ENCODE measurements at places on chromosomes 7 and 10.

DNA sequence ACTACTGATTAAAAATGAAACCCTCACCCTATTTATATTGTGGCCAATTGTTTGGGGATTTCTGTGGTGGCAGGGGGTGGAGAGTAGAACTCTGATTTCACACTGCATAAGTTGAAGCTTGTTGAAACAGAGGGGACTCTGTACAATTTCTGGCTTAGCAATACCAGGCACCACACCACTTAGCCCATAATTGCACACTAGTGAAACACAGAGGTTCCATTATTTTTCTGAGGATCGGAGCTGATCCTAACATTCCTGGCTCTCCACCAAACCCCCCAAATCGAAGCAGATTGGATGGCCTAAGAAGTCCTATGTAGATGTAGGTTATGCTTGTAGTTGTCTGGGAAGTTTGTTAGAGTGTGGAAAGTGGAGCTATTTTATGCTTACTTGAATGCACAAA is 47.0 kb downstream of the PTN start:
- no peak for DNase-seq

DNA sequence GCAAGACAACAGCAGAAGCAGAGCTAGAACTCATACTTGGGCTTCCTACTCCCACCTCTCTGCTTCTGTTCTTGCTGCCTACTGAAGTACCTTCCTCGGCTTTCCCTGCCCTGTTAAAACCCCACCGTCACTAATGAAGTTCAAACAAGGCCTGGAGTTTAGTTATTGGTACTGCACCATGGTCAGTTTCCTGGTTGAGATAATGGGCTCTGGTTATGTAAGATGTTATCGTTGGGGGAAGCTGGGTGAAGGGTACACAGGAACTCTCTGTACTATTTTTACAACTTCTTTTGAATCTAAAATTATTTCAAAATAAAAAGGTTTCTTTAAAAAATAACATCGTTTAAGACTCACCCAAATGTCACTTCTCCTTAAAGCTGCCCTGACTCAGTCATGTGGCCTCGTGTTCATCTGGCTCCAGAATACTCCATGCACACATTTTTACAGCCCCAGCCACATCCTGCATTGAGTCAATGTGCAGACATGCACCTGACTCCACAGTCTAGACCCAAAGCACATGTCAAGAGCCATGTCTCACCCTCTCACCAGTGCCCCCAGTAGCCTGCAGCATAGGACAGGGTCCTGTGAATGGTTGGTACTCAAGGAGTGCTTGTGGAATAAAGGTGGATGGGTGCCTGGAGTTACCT is 36.9 kb upstream of the AQP1 start:
- DNase-seq, result no peak

GRCh38 chr10:96857301-96858012 is 25.4 kb downstream of the LCOR start:
- no peak for DNase-seq

DNA sequence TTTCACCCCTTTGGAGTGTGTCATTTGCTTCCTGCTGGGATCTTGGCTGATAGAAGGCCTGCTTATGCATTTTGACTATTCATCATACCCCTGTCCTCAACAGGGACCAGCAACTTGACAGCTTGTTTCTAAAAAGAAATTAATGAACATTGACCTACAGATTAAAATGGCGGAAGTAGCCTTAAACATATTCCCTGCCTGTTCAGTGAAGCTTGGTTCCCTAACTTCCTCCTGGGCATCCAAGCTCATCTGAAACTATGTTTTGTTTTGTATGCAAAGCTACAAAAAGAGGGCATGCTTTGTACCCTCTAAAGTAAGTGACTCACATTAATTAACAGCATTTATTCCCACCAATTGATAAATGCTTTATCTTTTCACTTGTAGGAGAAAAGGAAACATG is 26.8 kb upstream of the CDK14 start:
- DNase-seq, result no peak

DNA sequence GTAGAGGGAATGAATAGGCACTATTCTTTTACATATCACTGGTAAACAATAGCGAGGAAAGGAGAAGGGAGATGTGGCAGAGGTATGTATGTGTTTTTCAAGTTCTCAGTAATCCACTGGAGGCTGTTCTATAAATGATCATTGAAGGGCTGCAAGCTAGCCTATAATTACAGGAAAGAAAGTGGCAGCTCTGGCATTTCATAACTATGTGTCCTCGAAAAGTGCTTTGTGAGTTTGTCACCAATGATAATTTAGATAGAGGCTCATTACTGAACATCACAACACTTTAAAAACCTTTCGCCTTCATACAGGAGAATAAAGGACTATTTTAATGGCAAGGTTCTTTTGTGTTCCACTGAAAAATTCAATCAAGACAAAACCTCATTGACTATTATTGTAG is 235.1 kb downstream of the FOXP2 start:
- no peak for DNase-seq

GRCh38 chr7:150633926-150634325 is 1.7 kb upstream of the GIMAP6 start:
- DNase-seq, result no peak

DNA sequence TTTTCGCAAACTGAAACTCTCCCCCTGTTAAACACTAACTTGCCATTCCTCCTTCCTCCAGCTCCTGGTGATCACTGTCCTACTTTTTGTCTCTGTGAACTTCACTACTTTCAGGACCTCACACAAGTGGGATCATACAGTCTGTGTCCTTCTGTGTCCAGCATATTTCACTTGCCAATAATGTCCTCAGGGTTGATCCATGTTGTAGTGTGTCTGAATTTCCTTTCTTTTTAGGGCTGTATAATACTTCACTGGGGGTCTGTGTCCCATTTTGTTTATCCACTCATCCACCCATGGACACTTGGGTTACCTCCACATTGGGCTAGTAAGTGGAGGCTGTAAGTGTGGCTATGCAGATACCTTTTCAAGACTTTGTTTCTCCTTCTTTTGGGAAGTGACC is 42.7 kb upstream of the GJD4 start:
- DNase-seq, result no peak

DNA sequence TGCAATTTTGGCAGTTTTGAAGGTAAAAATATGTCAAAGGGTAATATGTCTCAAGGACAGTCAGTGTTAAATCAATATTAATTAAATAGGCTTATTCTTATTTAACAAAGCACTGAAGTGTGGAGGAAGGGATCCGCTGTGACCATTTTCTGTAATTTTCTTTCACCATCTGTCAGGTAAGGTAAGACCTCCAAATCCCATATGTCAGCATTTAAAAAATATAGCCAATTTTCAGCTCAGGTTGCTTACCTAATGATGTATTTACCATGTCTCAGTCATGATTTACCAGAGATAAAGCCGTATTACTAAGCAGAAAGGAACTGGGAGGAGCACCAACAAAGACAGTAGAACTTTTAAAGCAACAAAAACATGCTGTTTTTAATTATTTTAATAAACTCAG is 683.9 kb downstream of the CCSER2 start:
- no peak for DNase-seq

DNA sequence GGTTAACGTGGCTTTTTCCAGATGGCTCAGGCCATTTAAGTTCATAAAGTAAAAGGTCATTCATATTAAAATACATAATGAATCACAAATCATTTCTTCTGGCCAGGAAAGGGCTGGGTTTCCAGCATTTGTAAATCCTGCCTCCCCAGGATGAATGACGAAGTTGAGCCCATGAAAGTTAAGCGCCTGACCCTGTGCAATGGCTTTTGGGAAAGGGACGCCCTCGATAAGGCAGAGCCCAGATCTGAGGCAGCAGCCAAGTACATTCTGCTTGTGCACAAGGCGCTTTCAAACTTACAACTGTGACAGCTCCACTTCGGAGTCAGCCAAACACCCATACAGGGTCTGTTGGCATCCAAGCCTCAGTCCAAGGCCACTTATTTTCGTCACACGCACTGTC is 2.8 kb downstream of the GIMAP6 start:
- DNase-seq, result no peak

DNA sequence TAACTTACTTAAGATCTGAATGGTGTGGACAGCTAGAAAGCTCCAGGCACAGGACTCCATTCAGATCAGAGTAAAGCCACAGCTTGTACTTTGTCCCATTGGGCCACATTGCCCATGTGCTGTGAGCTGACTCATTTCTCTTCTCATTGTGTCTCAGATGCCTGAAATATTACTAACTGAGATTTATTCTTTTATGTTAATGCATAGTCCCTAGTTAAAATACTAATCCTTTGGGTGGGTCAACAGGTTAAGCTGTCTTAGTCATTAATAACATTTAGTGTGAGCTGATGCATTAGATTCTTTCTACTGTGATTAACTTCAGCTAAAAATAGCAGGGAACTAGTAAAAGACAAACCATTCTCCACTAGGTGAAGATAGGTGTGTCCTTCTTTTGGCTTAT is 104.7 kb upstream of the ARMC3 start:
- DNase-seq, result no peak

DNA sequence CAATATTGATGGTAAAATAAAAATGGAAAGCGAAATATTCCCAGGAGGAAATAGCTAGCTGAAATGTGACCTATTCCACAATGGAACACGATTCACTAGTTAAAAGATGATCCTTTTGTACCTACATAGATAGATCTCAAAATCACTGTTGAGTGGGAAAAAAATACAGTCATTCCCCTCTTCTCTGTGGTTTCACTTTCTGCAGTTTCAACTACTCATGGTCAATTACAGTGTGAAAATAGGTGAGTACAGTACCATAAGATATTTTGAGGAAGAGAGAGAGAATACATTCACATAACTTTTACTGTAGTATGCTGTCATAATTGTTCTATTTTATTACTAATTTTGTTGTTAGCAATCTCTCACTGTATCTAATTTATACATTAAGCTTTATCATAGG is 56.0 kb upstream of the COL13A1 start:
- DNase-seq, result no peak

DNA sequence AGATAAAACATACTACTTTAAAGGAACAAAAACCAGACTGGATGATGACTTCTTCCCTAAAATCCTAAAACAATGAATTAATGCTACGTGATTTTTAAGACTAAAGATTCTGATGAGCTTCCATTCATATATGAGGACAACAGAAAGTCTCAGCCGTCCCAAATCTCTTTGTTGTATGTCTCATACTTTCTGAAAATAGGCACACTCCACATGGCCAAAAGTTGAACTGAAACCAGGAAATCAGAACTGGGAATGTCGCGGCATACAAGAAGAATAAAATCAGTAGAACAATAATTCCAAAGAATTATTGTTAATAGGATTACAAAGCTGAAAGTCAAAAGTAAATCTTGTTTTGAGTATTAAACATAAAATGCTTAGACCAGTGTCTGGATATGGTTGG is 195.4 kb upstream of the GHITM start:
- DNase-seq, result no peak

GRCh38 chr7:38318803-38319416 is 45.5 kb upstream of the TARP start:
- DNase-seq, result no peak

DNA sequence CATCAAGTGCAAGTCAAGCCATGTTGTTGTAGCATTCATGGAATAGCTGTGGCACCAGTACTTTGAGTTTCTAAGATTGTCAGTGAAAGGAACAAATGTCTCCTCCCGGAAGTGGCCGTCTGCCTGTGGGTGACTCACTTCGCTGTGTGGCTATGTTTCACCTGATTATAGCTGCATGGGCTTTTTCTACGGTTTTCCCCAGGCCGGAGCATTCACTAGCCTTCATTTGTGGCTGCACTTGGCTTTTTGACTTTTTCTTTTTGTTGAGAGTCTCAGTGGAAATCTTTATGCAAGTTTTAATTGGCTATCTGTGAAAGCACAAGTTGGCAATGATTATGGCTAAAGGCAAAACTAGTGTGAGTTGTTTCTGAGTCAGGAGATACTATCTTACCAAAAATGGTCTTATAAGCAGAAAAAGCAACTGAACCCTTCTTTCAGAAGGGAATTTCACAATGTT is 35.0 kb downstream of the SRI start:
- DNase-seq, result peak; percentile 21

GRCh38 chr10:86815035-86815617 is 58.7 kb downstream of the BMPR1A start:
- no peak for DNase-seq

- no peak for DNase-seq
Observed at GRCh38 chr7:28581351-28581750, 169.0 kb downstream of the CREB5 start.

- DNase-seq, result no peak
Observed at GRCh38 chr7:93620864-93621263, 46.3 kb upstream of the CALCR start.

GRCh38 chr10:11204351-11204942 is 186.8 kb downstream of the CELF2 start:
- DNase-seq, result no peak

GRCh38 chr10:126387041-126387921 is 996 bp downstream of the ADAM12 start:
- peak; percentile 43 for DNase-seq

DNA sequence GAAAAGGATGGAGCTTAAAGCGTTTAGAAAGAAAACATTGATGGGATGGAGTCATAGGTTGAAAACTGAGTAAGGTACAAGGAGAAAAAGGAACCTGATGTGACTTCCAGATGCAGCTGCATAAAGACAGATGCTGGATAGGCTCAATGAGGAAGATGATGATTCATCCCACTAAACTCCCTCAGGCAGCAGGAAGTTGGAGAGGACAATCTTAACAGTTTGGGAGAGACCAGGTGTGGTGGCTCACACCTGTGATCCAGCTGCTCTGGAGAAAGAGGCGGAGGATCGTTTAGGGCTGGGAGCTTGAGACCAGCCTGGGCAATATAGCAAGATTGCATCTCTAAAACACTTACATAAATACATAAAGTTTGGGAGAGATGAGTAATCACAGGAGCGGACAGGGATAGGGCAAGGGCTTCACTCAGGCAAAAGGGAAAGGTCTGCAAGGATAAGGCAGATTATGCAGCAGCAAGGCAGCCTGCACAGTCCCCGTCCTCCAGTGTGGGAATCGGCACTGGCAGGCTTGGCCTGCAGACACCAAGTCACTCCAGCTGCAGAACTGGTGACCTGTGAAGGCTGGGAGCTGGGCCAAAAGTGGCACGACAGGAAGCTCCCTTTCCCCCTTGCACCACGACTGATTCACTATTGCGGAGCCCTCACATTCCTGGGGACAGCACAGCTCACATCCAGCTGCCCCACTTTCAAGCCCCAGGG is 438.5 kb downstream of the GRID1 start:
- DNase-seq, result no peak

- no peak for DNase-seq
Observed at GRCh38 chr7:151411551-151411950, 1.7 kb upstream of the WDR86 start.

DNA sequence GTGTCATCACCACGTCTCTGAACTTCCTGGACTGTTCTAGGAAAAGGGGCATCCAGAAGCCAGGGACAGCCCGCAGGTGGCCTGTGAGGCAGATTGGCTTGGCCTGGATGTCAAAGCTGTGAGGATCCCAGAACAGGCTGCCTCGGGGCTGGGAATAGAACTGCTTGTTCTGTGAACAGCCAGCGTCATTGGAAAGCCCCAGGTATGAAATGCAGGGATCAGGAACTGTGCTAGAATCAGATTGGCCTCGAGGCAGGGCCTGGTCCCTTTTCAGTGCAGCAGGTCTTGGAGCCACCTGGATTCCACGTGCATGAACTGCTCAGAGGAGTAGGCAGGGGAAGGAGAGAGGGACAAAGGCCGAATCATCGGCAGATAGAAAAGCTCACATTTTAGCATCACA is 44.6 kb downstream of the FAM20C start:
- no peak for DNase-seq

GRCh38 chr10:12707461-12708185 is 293.9 kb downstream of the CCDC3 start:
- peak; percentile 49 for DNase-seq
